ENCODE measurements at places on chromosomes 13 and 19. TPM values are rescaled to one million over a fixed set of nuclear protein-coding genes. Genes with fewer than 3 reads are reported as not detected.

DNA sequence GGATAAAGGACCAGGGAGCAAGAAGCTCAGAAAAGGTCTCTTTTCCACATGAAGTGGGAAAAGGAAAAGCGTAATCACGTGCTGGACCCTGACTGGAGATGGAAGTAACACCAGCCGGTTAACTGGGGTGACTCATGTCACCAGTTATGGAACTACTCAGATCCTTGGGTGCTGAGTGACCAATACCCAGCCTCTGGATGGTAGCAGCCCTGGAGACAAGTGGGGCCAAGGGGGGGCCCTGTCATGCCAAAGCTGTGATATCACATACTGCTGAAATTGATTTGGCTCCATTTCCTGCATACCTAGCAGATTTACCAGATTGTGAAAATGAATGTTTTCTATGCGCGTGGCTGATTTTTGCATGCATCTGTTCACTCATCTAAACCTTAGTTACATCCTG, 158.9 kb downstream of the ZIC5 start:
- no peaks in the 10 kb centered on the region for H3K27me3 ChIP-seq
- H3K4me1 ChIP-seq = no peaks in the 10 kb centered on the region
- no peaks in the 10 kb centered on the region for H3K36me3 ChIP-seq
- H3K27ac ChIP-seq = no peak overlapping the region

DNA sequence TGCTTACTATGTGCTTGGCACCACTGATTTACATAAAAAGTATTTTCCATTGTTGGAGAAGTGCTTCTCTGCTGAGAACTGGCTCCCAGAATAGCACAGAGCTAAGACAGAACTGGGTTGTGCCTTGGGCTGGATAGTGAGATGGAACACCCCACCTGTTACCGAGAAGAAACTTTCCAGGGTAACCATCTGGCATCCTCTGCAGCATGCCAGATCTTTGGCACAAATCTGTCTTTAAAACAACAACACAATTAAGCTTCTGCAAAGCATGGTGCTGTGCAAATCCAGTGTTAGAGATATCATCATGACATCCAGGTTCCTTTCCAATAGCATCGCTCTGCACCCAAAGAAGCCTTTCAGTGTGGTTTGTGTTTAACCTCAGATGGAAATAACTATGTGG, 202.5 kb upstream of the RFC3 start:
- no peak overlapping the region for H3K27ac ChIP-seq
- no peak for DNase-seq
- no peak overlapping the region for H3K4me3 ChIP-seq
- H3K27me3 ChIP-seq = no peaks in the 10 kb centered on the region
- H3K36me3 ChIP-seq = no peaks in the 10 kb centered on the region
- H3K4me1 ChIP-seq = peaks cover 4% of the 10 kb centered on the region

DNA sequence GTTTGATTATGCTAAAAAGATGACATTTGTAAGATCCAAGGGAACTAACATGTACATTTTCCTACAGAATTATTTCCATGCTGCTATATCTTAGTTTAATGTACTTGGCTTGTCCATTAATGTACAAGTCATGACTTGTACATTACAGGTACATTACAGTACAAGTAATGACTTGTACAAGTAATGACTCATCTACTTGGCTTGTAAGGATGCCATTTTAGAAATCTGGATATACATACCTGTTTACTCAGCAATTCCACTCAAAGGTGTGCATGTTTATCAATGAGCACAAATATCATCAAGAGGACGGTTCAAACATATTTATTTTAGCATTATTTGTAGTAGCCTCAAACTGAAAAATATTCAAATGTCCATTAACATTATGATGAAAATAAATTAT, 87.0 kb upstream of the TRPC4 start:
- H3K36me3 ChIP-seq = no peaks in the 10 kb centered on the region
- no peaks in the 10 kb centered on the region for H3K27me3 ChIP-seq
- no peaks in the 10 kb centered on the region for H3K4me1 ChIP-seq
- H3K27ac ChIP-seq = no peak overlapping the region

DNA sequence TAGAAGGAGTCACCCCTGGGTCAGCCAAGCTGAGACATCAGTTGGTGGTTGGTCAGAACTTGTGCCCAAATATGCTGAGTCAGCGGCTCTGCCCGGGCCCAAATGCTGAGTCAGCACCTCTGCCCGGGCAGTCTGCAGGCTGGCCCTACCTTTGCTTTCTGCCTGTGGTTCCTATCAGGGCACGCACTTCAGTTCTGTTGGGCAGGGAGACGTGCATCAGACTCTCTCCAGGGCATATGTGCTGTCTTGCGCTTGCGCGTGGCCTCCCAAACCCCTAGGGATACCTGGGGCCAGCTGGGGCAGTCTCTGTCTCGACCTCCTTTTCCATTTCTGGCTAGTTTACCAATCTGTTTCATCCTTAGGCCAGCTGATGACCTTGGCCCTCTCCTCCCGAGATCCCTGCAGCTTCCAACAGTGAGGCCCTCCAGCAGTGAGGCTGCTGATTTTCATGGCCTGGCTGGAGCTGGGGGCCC, 24.4 kb upstream of the LDLR start:
- H3K4me3 ChIP-seq = no peak overlapping the region
- no peaks in the 10 kb centered on the region for H3K27me3 ChIP-seq
- H3K36me3 ChIP-seq = peaks cover 56% of the 10 kb centered on the region
- H3K27ac ChIP-seq = no peak overlapping the region

GJB6 gene
- 24.1 TPM for total RNA-seq

DNA sequence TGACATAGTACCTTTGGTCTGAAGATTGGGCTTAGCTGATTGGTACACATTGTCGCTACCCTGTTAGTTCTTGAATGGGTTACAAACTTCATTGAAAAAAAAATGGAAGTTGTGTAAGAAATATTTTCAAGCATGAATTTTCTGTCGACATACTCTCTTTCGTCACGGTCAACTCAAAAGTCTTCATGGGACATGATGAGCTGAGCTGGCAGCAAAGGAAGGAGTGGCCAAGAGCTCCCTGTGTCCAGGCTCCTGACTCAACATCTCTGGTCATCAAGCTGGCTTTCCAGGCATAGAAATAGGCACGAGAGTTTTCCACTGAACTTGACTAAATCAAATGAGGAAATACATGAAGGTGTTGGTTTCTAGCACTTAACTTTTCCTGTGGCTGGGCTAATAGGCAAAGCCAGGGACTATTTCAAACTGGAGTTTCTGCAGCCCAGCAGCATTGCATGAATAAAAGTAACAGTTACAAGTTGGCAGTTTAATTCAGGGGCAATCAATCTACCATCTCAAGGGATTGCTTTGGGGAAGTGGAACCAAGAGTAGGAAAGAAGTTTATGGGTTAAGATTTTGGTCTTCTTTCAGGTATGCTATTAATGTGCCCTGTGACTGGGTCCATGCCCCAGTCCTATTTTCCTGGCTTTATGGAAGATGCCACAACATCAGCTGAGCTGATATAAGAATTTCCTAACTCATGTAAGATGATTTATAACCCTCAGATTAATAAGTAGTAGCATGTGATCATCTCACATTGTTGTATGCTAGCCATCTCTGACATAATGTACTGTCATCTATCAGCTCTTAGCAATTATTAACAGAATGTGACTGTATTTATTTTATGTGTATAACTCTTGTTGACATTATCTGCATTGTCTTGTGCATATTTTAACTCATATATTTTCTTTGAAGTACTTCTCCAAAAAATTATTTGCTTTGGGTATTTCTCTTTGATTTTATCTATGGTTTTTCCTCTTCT, 385.8 kb downstream of the DLEU7 start:
- DNase-seq = no peak
- no peak overlapping the region for H3K27ac ChIP-seq
- no peak overlapping the region for H3K4me3 ChIP-seq
- no peaks in the 10 kb centered on the region for H3K27me3 ChIP-seq
- H3K36me3 ChIP-seq = no peaks in the 10 kb centered on the region

GRCh38 chr19:19468424-19469050, 46.8 kb downstream of the TSSK6 start:
- H3K36me3 ChIP-seq = peaks cover 52% of the 10 kb centered on the region
- H3K27ac ChIP-seq = no peak overlapping the region
- DNase-seq = no peak
- peaks cover 5% of the 10 kb centered on the region for H3K4me1 ChIP-seq
- H3K27me3 ChIP-seq = no peaks in the 10 kb centered on the region

- no peaks in the 10 kb centered on the region for H3K4me1 ChIP-seq
- no peak overlapping the region for H3K4me3 ChIP-seq
- no peaks in the 10 kb centered on the region for H3K36me3 ChIP-seq
- no peak overlapping the region for H3K27ac ChIP-seq
- H3K27me3 ChIP-seq = no peaks in the 10 kb centered on the region
These were observed 486.4 kb upstream of the PCDH20 start for GRCh38 chr13:61901946-61902541.

KIRREL2 gene
- 2.2 TPM for total RNA-seq

Data from thymus (tissue), 14 donors.